ENCODE measurements at places on chromosomes 6 and 20. TPM values are rescaled to one million over a fixed set of nuclear protein-coding genes. Genes with fewer than 3 reads are reported as not detected.

DNA sequence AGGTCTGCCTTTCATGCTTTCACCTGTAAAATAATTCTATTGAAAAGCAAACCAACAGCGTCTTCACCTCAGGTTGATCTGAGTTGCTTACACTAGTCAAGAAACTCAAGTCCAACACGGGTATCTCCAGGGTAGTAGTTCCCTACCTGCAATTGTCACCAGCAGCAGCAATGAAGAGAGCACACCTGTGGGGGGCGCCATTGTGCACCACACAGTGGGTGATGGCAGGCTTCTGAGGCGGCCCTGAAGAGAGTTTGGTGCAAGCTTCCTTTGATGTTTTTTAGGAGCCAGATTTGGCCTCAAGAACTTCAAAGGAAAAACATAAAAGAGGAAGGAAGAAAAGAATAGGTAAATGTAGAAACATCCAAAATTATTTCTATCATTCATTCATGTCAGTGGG lies 45.1 kb downstream of the KIAA0319 start:
- H3K36me3 ChIP-seq, result no peaks in the 10 kb centered on the region
- no peaks in the 10 kb centered on the region for H3K4me1 ChIP-seq
- H3K4me3 ChIP-seq, result no peak overlapping the region
- DNase-seq, result no peak

GRCh38 chr6:42572523-42572922 lies 8.7 kb downstream of the UBR2 start:
- H3K36me3 ChIP-seq, result peaks cover 36% of the 10 kb centered on the region
- H3K27ac ChIP-seq, result peak overlapping the region; percentile 64

BNIP5 gene
- not detected for total RNA-seq

EYS gene
- not detected for total RNA-seq

GRCh38 chr6:51450248-51450957 lies 631.7 kb downstream of the TFAP2B start:
- H3K27me3 ChIP-seq, result no peaks in the 10 kb centered on the region
- no peak overlapping the region for H3K4me3 ChIP-seq
- H3K36me3 ChIP-seq, result no peaks in the 10 kb centered on the region
- DNase-seq, result no peak

DNA sequence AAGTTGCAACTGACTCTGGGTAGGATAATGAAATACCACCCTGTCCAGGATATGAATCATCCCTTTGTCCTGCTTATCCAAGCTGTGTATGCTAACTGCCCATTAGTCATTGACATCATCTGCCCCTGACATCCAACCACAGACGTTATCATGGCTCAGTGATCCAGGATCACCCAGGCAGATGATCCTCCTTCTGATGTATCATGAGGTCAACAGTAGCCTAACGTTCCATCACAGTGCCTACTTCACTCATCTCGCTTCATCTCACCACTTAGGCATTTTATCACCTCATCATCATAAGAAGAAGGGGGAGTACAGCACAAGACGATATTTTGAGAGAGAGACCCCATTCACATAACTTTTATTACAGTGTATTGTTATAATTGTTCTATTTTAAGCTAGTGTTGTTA lies 13.4 kb upstream of the BTN3A2 start:
- DNase-seq, result no peak
- no peak overlapping the region for H3K27ac ChIP-seq
- H3K4me3 ChIP-seq, result no peak overlapping the region
- no peaks in the 10 kb centered on the region for H3K27me3 ChIP-seq

GRCh38 chr20:42949950-42950349 lies 239.8 kb downstream of the PTPRT start:
- H3K4me1 ChIP-seq, result no peaks in the 10 kb centered on the region
- no peaks in the 10 kb centered on the region for H3K36me3 ChIP-seq
- DNase-seq, result no peak
- no peak overlapping the region for H3K4me3 ChIP-seq
- peaks cover 6% of the 10 kb centered on the region for H3K27me3 ChIP-seq

GRCh38 chr20:16158090-16158975 lies 414.9 kb downstream of the KIF16B start:
- H3K4me1 ChIP-seq, result no peaks in the 10 kb centered on the region
- no peaks in the 10 kb centered on the region for H3K27me3 ChIP-seq
- peak overlapping the region; percentile 11 for H3K4me3 ChIP-seq
- H3K27ac ChIP-seq, result peak overlapping the region; percentile 17
- no peak for DNase-seq
